GM12891 (cell line): ENCODE measurements at places on chromosomes 5 and 9.

GRCh38 chr5:151223447-151224264, at the start of gene CCDC69:
TSS of gene CCDC69 (minus strand) at chr5:151224092. CDS start at chr5:151223970, 122 bp downstream.
- DNase-seq, result peak; percentile 75

- DNase-seq, result no peak
These were observed 16.9 kb upstream of the UBAP2 start for GRCh38 chr9:34065541-34065940.

DNA sequence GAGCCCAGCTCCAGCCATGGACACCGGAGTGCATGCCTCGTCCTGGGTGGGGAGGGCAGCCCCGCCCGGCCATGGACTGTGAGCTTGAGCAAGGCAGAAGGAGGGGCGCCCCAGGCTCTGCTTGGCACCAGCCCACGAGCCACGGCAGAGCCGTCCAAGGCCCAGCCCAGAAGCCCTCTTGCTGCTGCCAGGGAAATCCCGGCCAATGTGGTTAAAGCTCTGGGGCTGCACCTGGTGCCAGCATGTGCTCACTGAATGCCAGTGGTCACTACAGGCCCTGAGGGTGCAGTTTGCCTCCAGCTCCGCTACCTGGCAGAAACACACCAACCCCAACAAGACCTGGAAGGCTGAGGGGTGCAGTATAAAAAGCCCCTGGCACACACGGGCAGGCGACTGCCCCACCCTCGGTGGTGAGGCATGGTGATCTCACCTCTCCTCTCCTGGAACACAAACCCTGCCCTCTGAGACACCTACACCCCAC, 11.8 kb downstream of the BRD3 start:
- DNase-seq, result no peak

- no peak for DNase-seq
These were observed 68.2 kb downstream of the EBF1 start for GRCh38 chr5:159031513-159031912.

- no peak for DNase-seq
These were observed 7.4 kb downstream of the CPEB4 start for GRCh38 chr5:173895401-173896165.

GRCh38 chr9:122918310-122918709, 5.2 kb upstream of the ZBTB6 start:
- DNase-seq, result no peak

- no peak for DNase-seq
These were observed 347.6 kb downstream of the GADD45G start for GRCh38 chr9:89952401-89952800.

DNA sequence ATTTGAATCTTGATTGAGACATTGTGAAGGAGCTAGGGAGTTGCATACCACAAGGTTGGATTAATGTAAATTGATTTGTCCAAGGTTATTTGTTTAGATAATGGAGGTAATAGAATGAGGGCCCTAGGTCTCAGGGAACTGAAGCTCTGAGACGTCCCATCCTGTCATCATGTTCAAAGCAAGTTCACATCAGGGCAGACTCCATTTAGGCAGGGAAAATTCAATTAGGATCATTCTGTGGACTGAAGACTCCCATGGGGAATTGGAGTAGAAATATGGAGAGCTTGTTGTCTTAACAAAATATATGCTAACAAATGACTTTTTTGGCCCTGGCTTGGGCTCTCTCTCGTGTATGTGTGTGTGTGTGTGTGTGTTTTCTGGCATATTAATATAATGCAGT, 722.0 kb upstream of the ADAMTS16 start:
- DNase-seq, result no peak

DNA sequence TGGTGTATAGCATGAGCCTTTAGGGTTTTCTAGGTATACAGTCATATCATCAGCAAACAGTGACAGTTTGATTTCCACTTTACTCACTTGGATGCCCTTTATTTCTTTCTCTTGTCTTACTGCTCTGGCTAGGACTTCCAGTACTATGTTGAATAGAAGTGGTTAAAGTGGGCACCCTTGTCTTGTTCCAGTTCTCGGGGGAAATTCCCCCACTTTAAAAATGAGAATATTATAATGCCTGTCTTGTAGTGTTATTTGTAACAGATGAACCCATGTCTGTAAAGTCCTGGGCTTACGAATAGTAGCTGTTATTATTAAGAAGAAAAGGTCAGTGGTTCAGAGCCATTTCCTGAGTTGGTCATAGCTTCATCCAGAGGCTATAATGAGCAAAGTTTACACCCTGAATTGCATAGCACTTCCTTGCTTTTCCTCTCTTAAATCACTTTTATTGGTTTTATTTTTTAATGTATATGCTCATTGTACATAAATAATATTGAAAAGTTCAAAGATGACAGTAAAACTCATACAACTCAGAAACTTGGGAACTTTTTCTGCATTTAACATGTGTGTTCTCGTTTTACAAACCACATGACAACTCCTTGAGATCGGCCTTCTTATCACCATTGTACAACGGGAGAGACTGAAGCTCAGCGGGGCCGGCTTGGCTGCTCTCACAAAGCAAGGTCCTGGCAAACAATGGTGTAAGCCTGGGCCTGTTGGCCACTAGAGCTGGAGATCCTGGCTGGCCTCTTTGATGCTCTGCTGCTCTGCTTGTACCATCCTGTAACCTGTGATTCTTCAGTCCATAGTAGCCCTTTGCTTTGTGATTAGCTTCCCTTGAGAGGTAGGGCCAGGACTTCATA, 85.2 kb downstream of the CYFIP2 start:
- DNase-seq, result no peak

DNA sequence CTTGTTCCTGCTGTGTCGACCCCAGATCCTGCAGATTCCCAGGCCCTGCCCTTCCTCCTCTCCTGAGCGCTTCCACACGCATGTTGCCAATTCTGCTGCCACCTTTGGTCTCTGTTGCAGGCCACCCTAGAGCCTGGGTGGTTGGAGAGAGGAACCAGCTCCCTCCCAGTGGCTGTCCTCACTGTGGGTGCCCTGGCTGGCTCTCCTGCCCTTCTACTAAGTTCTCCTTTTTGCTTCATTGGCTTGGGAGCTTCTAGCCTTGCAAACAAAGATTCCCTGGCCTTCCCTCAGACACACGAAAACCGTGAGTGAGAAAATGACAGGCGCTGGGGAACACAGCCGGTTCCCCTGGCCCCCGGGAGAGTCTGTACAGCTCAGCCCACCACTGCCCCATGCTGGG, 14.2 kb upstream of the NCS1 start:
- DNase-seq, result no peak

DNA sequence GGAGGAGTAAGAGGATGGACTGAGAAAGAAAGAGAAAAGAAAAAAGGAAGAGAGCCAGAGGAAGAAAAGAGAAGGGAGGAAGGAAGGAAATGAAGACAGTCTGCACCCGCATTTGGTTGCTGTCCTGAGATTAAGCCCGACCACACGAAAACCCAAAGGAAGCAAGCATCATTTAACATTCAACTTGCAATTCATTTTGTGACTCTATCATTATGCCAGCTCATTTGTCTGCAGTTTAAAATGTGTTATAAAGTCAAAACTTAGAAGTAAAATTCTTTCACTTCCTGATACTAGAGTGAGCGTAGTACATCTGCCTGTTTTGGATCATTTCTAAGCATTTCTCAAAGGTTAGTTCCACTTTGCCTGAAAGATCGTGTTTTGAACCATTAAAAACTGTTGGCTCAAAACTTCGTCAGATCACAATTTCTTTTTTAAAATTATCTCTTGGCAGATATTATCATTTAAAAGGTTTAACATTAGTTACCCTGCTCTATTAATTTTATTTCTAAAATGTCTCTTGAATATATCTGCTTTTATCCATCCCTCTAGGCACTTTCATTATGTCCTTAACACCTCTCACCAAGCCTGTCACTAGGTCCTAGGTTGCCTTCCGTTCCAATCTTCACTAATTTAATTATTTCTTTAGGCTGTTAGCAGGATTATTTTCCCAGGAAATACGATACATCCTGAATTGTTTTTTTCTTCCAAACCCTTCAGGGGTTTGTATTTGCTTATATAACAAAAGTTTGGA, 240.9 kb downstream of the TLE4 start:
- no peak for DNase-seq

DNA sequence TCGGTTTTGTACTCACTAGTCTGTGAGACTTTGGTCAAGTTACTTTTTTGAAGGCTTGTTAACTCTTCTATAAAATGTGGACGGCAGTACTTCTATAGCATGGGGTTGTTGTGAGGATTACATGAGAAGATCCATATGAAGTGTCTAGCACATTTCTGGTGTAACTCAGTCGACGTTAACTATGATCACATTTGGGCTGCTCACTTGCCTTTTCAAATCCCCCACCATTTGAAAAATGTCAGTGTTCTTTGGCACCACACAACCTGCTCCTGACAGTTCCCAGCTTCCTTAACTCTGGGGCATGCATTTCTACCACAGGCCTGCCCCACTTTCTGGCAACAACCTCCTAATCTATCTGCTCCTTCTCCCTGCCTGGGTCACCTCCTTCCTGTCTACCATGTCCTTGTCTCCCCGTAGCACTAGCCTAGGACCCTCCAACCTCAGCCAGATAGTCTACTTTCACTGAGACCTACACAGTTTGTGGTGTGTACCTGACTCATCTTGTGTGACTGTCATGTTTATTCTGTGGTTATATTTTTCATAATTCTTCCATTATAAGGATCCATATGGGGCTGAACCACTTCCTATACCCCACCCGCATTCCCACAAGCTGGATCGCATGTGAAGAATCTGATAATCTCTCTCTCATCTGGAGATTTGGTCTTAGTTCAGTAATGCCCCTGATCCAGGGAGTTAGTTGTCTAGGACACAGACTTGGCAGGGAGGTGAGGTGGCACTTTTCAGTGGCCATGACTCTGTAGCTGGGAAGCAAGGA, 30.2 kb upstream of the BASP1 start:
- DNase-seq, result no peak

- DNase-seq, result no peak
These were observed 8.6 kb downstream of the ECSCR start for GRCh38 chr5:139453683-139454567.

- DNase-seq, result peak; percentile 64
These were observed 438 bp downstream of the SOX30 start for GRCh38 chr5:157651623-157652376.

DNA sequence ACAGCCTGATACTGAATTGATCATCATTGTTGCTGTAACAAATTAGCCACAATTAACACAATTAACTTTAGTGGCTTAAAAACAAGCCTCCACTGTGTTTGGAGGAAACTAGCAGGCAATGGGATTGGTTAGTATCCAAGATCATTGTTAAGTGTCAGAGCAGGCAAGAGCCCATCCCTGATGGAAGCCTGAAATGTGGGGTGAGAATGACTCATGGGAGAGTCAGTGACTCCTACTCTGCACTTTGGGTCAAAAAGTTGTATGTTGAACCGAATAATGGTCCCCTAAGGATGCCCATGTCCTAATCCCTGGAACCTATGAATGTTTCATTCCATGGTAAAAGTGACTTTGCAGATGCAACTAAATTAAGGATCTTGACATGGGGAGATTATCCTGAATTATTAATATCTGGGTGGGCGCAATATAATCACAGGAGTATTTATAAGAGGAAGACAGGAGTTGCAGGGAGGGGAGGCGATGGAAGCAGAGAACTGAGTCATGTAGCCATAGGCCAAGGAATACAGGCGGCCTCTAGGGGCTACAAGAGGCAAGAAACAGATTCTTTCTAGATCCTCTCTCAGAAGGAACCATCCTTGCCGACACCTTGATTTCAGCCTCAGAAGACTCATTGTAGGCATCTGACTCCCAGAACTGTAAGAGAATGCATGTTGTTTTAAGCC, 28.8 kb downstream of the ALG2 start:
- DNase-seq, result no peak

DNA sequence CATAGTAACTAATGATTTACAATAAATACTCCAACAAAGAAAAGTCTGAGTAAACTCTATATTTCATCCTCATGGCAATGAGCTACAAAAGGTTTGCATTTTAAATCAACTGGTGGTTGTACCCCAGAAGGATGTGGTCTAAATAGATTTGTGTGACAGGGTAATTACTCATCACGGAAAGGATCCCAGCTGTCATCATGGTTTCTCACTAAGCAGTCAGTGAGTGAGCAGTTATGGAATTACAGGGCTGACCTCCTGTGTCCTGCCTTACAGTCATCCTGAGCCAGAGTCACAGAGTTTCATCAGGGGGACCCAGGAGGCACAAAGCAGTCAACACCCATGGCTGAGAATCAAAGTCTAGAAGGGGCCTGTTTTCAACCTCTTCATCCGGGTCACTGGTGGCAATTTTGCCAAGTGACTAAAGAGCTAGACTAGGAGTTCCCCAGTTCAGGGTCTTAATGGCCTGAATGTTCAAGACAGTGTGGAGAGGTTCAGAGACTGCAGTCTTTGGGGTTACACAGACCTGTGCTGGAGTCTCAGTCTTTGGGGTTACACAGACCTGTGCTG, 210.7 kb upstream of the SLC24A2 start:
- no peak for DNase-seq

DNA sequence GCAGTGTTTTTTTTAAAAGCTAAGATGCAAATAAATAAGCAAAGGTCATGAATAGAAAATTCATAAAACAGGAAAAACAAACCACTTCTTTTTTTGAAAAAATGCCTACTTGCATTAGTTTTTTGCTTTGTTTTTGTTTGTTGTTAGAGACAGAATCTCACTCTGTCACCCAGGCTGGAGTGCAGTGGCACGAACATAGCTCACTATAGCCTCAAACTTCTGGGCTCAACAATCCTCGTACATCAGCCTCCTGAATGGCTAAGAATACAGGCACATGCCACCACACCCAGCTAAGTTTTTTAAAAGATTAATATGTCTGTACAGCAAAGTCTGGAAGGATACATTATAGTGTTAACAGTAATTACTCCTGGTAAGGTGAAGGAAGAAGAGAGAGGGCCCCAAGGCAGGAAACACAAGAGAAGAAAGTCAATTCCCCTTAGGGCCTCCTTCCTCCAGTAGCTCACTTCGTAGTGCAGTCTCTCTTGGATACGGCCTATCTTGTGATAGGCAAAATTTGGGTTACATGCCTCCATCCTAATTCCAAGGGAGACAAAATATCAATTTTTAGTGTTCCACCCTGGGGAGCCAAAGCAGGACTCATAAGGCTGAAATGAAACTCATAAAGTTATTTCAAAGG, 15.3 kb downstream of the FAM169A start:
- DNase-seq, result no peak

DNA sequence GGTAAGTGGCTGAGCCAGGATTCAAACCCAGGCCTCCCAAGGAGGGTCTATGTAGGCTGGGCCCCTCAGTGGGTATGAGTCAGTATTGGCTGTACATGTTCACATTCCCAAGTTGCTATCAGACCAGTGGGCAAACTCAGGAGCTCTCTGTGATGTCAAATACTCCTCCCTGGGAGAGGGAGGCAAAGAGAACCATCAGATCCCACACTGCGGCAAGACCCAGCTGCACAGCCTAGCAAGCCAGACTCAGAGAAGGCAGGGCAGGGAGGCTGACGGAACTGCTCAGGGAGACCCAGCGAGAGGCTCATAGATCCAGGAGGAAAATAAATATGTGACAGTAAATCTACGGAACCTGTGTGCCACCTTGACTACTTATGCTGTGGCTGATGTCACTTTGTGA, 42.6 kb upstream of the SAP30L start:
- DNase-seq, result no peak
